NCI-H345 (cell line): ENCODE measurements at places on chromosomes 3 and 15.

DNA sequence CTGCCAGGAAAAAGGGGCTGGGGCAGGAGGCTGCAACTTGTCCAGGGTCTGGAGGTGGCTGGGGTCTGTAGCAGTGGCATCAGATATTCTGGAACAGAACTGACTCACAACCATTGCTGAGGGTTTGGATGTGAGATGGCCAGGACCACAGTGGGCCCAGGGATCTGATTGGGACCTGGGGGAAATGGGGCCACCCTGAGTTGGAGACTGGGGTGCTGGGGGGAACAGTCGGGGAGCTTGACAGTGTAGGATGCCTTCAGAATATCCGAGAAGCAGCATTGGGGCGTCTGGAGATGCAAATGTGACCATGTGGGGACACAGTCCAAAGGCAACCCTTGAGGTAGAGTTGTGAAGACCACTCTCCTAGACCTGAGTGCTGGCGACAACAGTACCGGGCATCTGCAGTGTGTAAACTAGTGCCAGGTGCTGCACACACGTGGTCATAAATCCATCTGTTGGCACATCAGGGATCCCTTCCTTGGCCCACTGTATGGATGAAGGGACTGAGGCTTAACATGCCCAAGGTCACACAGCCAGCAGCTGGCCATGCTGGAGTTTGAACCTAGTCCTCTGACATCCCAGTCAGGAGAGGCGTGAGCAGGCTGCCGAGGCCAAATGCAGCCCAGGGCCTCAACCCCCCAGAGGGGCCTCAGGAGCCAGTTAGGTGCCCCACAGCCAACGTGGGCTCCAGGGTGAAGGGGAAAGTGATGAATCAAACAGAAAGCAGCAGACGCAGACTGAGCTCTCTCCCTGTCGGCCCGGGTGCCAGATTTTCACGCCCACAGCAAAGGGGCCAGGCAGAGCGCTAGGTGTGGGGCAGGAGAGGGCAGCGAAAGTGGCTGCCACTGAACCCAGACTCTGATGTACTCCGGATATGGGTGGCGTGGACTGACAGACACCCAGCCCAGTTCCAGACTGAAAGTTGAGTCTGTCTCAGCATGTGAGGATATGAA lies 18.8 kb downstream of the HEMK1 start:
- DNase-seq, result no peak

- no peak for DNase-seq
Observed at GRCh38 chr3:45139372-45140140, 6.6 kb downstream of the CDCP1 start.

DNA sequence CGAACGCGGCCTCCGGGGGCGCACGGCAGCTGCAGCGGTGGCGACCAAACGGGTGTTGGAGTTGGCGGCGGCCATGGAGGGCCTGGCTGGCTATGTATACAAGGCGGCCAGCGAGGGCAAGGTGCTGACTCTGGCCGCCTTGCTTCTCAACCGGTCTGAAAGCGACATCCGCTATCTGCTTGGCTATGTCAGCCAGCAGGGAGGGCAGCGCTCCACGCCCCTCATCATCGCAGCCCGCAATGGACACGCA lies 725 bp downstream of the FEM1B start:
- no peak for DNase-seq

GRCh38 chr3:3631114-3631513 lies 168.1 kb upstream of the LRRN1 start:
- DNase-seq, result no peak

DNA sequence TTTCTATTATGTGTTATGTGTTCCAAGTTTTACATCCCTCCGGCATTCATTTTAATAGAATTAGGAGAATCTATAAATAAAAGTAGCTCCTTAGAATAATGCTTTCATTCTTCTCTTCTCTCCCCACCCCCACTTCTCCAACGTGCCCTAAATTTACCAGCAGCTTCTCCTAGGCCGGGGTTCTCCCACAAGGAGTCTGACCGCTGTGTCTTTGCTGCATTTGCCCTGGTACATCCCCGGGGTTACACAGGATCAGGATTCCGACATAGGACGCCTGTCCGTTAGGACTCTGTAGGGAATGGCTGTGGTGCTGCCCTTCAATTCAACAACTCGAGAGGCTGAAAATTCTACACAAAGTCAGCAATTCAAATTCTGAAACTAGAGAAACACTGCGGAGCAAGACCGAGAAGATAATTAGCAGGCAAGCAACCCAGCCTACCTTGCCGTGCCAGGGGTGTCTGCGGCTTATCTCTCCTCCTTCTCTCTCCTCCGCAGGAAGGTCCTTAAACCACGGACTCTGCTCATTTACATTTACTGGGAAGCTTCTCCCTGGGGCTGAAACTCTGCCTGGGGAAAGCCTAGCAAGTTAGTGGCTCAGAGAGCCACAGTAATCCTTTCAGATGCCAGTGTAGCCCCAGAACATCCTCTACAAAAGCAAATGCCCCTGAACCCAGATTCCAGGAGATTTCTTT lies 18.8 kb downstream of the PCSK6 start:
- DNase-seq, result no peak

DNA sequence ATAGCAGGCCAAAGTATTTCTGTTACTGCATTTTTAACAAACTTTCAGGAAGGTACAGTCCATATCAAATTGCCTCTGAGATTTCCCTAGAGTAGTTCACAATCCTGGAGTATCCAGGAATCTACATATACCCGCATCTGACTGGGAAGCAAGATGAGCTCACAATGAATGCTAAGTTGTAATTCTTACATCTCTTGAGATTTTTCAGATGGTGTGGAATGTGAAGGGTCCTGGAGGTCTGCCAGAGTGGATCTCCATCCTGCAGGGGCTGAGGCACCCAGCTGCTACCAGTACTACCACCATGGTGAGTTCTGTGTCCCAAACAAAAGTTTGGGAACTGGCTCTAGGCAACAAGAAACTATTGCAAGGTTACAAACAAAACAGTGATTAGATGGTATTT lies 156.7 kb upstream of the CCDC54 start:
- DNase-seq, result no peak

DNA sequence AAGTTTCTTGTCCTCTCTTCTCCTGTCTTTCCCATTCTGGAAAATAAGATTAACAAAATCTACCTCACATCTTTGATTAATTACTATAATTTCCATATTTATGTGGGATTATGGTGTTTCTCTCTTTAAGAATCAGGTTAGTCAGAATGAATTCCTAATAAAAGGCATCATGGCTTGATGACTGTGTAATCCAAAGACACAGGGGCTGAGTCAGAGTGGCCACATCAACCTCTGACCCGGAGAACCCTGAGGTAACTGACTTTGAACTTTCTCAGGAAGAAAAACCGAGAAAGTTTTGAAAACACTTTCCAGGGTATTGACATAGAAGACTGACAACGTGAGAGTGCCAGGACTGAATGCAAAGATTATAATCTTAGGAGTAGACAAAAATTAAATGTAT lies 170.3 kb upstream of the MCTP2 start:
- no peak for DNase-seq

GRCh38 chr3:141108039-141108438 lies 56.9 kb downstream of the SPSB4 start:
- no peak for DNase-seq

- no peak for DNase-seq
Observed at GRCh38 chr15:74315626-74316025, 51.8 kb downstream of the CYP11A1 start.

GRCh38 chr15:70647396-70647795 lies 116.0 kb downstream of the UACA start:
- DNase-seq, result no peak

GRCh38 chr15:63719281-63719680 lies 114.5 kb downstream of the HERC1 start:
- no peak for DNase-seq

- DNase-seq, result peak; percentile 12
Observed at GRCh38 chr3:59605944-59606534, 556.2 kb upstream of the CFAP20DC start.

DNA sequence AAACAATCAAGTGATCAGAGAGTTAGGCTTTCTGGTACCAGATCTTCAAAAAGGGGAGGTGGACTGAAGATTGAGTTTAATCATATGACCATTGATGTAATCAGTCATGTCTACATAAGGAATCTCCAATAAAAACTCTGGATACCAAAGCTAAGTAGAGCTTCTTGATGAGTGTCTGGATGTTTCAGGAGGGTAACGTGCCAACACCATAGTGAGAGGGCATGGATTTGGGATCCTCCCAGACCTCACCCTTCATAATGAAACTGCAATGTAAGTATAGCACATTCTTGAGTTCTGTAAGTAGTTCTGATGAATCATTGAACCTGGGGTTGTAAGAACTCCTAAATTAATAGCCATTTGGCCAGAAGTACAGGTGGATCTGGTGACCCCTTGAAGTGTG lies 21.3 kb downstream of the PGPEP1L start:
- no peak for DNase-seq

DNA sequence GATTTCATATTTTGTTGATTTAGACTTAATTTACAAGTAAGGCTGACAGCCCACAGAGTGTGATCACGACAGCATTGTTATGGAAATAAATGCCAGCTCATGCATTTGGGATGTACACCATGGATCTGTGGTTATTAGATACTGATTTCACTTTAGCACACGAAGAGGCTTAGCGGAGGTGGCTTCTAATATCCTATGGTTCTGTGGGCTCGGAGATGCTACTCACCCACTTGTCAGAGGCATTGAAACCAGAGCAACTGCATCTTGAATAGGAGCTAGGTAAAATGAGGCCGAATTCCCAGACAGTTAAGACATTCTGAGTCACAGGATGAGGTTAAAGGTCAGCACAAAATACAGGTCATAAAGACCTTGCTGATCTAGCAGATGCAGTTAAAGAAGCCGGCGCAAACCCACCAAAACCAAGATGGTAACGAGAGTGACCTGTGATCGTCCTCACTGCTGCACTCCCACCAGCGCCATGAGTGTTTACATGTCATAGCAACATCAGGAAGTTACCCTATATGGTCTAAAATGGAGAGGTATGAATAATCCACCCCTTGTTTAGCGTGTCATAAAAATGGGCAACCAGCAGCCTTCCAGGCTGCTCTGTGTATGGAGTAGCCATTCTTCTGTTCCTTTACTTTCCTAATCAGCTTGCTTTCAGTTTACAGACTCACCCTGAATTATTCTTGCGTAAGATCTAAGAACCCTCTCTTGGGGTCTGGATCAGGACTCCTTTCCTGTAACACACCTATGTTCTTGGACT lies 117.5 kb downstream of the PGPEP1L start:
- DNase-seq, result no peak
